ENCODE measurements at places on chromosomes 2 and 18.
A peak's percentile ranks its signal among the peaks of the same experiment; 100 is the strongest.

DNA sequence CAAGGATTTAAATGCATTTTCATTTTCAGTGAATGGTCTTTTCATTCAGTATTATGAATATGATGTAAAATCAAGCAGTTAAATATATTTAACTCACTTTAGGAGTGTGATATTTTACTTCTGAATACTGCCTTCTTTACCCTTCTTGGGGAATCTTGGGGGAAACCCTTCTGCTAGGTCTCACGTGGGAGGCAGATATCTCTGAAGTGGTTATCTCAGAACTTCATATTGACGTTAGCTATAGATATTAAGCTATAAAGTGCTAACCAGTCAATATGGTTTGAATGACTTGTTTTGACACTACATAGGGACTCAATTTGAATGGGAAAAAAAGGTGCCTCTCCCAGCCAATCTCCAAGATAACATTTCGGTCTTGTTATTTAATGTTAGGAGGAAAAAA lies 9.8 kb downstream of the REL start:
- DNase-seq = no peak

DNA sequence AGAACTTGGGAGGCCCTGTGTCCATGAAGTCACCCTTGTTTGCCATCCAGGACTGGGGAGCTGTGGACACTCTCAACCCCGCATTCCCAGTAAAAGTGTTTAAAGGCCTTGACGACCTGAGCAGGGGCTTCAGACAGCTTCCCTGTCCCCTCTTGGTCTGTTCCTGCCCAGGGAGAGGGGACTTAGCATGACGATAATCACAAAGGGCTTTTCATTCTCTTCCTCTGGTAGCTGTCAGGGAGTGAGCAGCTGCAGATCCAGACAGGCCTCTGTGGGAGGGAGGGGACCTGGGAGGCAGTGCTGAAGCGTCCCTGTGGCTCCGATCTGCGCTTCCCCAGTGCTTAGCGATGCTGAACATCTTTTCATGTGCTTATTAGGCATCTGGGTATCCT lies 77.8 kb upstream of the HS6ST1 start:
- DNase-seq = peak; percentile 71

GRCh38 chr2:233352141-233352842 lies 2.0 kb upstream of the DGKD start:
- no peak for DNase-seq

DNA sequence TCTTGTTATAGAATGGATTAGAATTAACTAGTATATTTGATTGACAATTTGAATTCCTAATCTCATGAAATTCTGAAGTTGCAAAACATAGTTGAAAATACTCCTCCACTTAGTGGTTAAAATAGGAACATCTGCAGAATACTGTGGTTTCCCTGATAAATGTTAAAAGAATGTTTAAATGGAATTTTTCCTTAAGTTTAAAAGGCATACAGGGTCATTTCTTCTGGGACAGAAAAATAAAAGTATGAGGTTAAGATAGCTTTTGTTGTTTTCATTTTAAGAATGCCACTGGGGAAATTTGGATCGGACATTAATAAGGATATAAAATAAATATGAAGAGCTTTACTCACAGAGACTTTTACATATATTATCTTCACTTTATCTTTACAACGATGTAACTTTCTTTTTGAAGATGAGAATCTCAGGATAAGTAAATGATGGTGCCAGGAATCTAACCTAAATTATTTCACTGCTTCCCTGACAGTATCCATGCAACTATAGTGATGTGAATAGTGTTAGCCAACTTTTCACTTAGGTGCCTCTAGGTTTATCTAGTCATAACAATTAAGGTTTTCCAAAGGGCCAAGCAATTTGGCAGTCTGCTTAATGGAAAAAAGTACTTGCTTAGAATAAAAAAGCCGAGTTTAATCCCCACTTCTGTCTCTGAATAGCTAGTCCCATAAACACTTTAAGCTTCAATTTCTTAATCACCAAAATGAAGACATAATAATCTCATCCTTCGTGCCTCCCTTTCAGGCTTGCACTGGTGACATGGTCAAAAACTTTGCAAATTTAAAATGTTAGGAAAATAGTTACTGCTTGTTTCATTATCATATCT lies 151.8 kb upstream of the STK17B start:
- DNase-seq = peak; percentile 70

DNA sequence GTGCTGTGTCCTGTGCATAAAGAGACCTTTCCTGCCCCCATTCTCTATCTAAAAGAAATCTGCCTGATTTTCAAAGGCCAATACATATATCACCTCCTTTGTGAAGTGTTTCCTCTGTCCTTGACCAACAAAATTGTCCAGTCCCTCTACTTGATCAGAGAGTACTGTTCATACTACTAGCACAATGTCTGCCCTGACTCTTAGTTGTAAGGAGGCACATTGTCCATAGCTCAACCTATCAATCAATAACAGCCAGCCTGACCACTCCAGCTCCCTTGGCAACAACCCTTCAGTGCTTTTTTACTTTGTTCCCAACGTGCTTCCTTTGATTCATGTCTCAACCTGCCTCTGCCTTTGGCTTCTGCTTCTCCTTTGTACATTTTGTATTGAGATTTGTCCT lies 398.9 kb downstream of the TRIB2 start:
- no peak for DNase-seq

GRCh38 chr18:10950876-10951630 lies 198.3 kb downstream of the PIEZO2 start:
- DNase-seq = no peak

- DNase-seq = no peak
Measured at GRCh38 chr2:217797661-217798069, 205.1 kb downstream of the TNS1 start.

DNA sequence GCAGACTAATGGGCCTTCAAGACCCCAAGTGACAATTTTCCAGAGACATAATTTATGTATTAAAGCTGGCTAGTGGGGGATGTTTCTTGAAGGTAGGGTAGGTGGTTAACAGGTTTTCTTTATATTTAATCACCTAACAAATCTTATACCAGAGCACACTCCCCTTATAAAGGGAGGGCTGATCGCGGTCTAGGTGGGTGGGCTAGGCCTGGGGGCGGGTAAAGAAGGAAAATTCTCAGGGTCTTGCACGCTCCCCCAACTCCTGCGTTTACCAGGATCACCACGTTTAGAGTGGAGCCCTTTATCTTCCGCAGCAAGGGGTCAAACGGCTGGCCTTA lies 19.9 kb upstream of the CXXC1 start:
- no peak for DNase-seq

DNA sequence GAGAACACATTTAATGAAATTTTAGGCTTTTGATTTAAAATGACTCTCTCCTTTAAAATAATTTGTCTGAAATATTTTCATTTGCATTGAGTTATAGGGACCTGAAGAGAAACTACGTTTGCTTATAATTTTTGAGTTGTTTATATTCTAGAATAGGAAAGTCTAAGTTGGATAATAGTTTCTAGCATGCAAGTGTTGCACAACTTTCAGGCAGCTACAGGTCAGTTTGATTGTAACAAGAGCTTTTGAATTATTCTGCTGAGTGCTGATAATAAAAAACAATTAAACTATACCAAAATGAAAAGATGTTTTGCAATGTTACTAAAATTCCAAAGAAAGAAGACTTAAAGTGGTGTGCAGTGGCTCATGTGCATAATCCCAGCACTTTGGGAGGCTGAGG lies 71.0 kb downstream of the PDE1A start:
- DNase-seq = peak; percentile 63

GRCh38 chr2:35997488-35997887 lies 358.1 kb upstream of the CRIM1 start:
- no peak for DNase-seq

DNA sequence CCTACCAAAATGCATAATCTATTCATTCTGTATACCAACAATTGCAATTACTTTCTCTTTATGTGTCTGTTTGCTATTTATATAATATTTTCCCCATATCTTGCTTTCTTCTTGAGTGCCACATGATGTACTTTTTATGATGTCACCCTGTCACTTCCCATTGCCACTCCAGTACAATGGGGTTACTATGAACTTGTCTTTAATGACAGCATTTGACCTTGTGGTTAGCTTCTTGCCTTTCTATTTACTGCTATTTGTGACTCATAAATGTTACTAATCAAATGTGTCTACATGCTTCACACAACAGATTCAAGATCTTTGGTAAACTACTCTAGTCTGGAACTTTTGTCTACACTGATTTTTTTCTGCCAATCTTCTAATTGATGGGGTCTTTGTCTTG lies 486.3 kb downstream of the NR4A2 start:
- DNase-seq = no peak

- no peak for DNase-seq
Measured at GRCh38 chr2:16589465-16589864, 76.2 kb downstream of the CYRIA start.

- DNase-seq = no peak
Measured at GRCh38 chr2:202051499-202052161, 18.0 kb downstream of the FZD7 start.

- DNase-seq = no peak
Measured at GRCh38 chr18:77167251-77167650, 34.7 kb upstream of the MBP start.

GRCh38 chr18:51236225-51236624 lies 38.7 kb upstream of the MEX3C start:
- DNase-seq = peak; percentile 50

- DNase-seq = no peak
Measured at GRCh38 chr2:72089537-72089936, 58.1 kb downstream of the CYP26B1 start.

DNA sequence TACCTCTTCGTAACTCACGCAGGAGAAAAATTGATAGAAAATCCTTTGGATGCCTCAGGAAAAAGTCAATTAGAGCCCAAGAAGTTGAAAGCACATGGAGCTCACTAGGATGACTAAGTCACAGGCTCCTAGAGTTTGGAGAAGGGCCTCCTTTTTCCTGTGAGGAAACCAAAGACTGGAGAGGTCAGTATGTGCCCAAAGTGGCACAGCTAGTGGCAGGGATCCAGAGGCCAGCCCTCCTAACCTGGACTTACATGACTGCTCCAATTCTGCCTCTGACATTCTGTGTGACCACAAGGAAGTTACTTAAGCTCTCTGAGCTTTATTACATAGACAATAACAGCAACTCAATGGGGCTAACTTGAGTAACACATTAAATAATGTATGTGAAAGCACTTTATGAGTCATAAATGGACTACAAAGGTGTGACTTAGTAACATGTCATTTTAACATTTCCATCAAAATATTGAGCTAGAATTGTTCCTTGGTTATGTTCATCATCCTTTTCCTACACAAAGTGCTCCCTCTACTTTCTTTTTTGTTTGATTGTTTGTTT lies 91.6 kb downstream of the DHRS9 start:
- no peak for DNase-seq

- DNase-seq = no peak
Measured at GRCh38 chr2:157216286-157216965, 41.1 kb upstream of the GALNT5 start.

GRCh38 chr2:233369897-233370685 lies 15.8 kb downstream of the DGKD start:
- DNase-seq = no peak

DNA sequence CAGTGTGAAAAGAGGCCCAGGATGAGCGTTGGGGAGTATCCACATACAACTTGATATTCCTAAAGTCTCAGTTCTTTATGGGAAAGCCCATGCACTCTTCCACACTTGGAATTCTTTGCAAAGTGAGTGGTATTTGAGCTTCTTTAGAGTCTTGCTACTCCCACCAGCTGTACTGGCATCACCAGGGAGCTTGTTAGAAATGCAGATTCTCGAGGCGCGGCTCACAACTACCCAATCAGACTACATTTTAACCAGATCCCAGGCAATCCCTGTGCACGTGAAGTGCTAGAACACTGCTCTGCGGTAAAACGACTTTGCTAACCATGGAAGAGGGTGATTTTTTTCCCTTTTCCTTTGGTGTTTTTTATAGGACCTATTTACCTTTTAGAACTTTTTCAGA lies 184.7 kb downstream of the NEDD4L start:
- DNase-seq = no peak

GRCh38 chr2:65175894-65176530 lies 46.1 kb upstream of the RAB1A start:
- DNase-seq = peak; percentile 32

- no peak for DNase-seq
Measured at GRCh38 chr18:33828949-33829348, 250.9 kb downstream of the ASXL3 start.

- peak; percentile 22 for DNase-seq
Measured at GRCh38 chr18:62175521-62175920, 11.3 kb downstream of the PIGN start.

- peak; percentile 36 for DNase-seq
Measured at GRCh38 chr18:40152859-40153258, 1802.2 kb upstream of the PIK3C3 start.

- no peak for DNase-seq
Measured at GRCh38 chr2:212871597-212871996, 279.8 kb downstream of the IKZF2 start.

GRCh38 chr2:238406221-238406997 lies 20.3 kb upstream of the ASB1 start:
- no peak for DNase-seq

DNA sequence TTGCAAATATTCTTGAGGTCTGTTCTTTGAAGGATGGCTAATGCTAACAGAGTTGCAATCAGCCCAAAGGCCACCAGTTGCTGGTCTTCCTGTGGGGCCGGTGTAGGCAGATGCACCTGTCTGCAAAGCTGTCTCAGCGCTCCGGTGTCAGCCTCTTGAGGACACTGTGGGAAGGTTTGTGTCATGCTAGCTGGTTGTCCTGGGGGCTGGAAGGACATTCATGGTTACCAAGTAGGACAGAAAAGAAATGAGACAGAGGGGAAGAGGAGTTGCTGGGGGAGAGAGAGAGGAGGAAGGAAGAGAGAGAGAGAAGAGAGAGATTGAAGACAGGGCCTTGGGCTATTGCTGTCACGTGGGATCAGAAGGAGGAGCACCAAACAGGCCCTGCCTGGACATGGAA lies 639.6 kb upstream of the HS6ST1 start:
- DNase-seq = no peak

DNA sequence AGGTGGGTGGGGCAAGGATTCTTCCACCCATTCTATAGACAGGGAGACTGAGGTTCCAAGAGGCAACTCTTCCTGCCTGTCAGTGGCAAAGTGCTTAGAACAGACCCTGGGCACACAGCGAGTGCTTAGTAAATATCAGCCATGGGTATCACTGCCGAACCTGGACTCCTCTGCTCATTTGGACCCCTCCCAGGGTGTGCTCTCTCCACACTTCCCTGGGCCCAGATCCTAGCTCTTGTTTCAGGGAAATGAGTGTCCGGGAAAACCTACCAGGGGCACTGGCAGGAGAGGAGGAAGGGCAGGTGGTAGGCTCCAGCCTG lies 136.3 kb downstream of the CYP26B1 start:
- no peak for DNase-seq

Data from iris pigment epithelial cell (primary cell).